Glutamatergic neuron (in vitro differentiated cells): ENCODE measurements at places on chromosomes 3 and 15. TPM values are rescaled to one million over a fixed set of nuclear protein-coding genes. Genes with fewer than 3 reads are reported as not detected.

- H3K27ac ChIP-seq = no peak overlapping the region
- no peaks in the 10 kb centered on the region for H3K36me3 ChIP-seq
- peaks cover 24% of the 10 kb centered on the region for H3K4me1 ChIP-seq
- H3K27me3 ChIP-seq = no peaks in the 10 kb centered on the region
- no peak overlapping the region for H3K4me3 ChIP-seq
- no peak for DNase-seq
These were observed 3.5 kb downstream of the TSEN2 start for GRCh38 chr3:12487786-12488185.

- no peak overlapping the region for H3K27ac ChIP-seq
- no peak for DNase-seq
- H3K36me3 ChIP-seq = no peaks in the 10 kb centered on the region
These were observed 5.7 kb downstream of the RAD54L2 start for GRCh38 chr3:51544011-51544775.

GRCh38 chr3:144521131-144521530, 549.5 kb downstream of the DIPK2A start:
- H3K36me3 ChIP-seq = no peaks in the 10 kb centered on the region
- peaks cover 2% of the 10 kb centered on the region for H3K4me1 ChIP-seq
- no peak overlapping the region for H3K4me3 ChIP-seq
- no peaks in the 10 kb centered on the region for H3K27me3 ChIP-seq

GRCh38 chr3:185330644-185331043, 32.3 kb upstream of the MAP3K13 start:
- no peak for DNase-seq
- H3K27ac ChIP-seq = no peak overlapping the region
- no peak overlapping the region for H3K4me3 ChIP-seq
- H3K27me3 ChIP-seq = no peaks in the 10 kb centered on the region
- no peaks in the 10 kb centered on the region for H3K4me1 ChIP-seq

GRCh38 chr3:141403576-141403975, 35.3 kb downstream of the ZBTB38 start:
- peaks cover 11% of the 10 kb centered on the region for H3K4me1 ChIP-seq
- no peak for DNase-seq
- no peak overlapping the region for H3K27ac ChIP-seq
- peaks cover 1% of the 10 kb centered on the region for H3K27me3 ChIP-seq
- no peaks in the 10 kb centered on the region for H3K36me3 ChIP-seq

DNA sequence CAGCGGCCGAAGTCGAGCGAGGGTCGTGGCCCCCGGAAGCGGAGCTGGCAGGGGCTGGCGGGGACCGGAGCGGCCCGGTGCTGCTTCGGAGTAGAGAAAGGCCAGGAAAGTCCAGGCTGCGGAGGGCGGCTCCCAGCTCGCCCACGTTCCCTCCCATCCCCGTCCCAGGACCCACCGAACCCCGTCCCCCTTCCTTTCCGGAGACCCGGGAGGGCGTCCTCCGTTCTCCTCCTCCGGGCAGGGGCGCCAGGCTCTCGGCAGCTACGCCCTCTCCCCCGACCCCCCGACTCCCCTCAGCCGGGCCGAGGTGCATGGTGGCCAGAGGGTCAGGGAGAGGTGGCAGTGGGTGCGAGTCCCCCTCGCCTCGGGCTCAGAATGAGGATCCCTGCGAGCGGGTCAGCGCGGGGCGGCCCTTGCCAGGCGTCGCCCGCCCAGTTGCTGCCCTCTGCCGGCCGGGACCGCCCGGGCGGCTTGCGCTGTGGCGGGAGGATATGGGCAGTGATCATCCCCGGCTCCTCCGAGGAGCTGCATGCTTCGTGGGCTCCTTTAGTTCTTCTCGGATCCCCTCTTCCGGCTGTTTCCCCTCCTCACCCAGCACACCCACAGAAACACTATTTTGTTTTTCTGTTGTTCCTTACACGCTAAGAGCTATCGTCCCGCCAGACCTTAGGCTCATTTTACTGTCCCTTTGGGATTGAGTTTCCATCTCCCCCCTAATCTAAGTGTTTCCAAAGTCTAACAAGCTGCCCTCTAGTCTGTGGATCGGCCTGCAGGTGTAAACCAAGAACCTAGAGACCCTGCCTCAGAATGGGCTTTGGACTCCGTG, 744 bp upstream of the ALDH1A2 start:
- H3K4me3 ChIP-seq = peak overlapping the region; percentile 63
- peaks cover 14% of the 10 kb centered on the region for H3K27me3 ChIP-seq
- H3K27ac ChIP-seq = no peak overlapping the region
- H3K36me3 ChIP-seq = no peaks in the 10 kb centered on the region

DNA sequence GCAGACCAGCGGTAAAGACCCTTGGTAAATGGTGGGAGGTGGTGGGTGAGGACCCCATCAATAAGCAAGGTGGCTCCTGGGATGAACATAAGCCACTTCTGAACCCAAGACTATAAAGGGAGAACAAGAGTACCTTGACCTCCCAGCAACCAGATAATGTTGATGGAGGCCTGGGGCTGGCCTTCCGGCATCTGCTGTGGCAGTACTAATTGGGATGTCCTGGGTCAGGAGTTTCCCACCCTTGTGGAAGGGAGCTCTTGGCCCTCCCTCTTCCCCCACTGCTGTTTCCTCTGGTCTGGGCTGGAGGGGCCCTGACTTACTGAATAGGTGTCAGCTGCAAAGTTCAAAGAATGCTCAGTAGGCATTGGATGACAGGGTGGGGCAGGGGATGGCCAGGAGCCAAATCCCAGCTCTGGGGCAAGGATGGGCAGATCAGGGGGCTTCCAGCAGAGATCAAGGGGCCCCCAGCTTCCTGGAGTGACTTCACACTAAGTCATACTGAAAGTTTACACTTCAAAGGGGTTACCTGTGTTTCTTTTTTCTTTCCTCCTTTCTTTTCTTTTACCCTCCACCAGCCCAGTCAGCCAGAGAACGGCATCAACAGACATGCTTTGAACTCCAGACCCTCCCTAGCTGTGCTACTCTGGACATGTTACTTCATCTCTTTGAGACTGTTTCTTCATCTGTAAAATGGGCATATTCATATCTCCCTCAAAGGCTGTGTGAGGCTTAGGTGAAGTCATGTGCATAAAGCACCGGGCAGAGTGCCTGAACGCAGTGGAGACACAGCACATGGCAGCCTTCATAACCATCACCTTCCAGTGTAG, 1.5 kb downstream of the RBP1 start:
- DNase-seq = no peak
- peak overlapping the region; percentile 94 for H3K27ac ChIP-seq
- peaks cover 28% of the 10 kb centered on the region for H3K27me3 ChIP-seq

DNA sequence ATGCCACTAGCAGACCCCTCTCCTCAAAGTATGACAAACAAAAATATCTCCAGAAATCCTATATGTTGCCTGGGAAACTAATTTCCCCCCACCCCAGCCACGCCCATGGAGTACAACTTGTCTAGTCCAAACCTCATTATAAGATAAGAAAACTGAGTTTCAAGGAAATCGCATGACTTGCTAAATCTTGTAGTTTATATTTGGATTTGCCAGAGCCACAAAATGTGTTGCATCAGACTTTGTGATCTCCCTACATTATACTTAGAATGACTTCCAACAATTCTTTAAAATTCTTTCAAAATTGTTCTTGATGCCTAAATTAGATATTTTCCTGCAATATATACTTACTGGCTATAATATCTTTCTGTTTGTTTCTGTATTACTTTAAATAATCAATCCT, 1034.4 kb downstream of the IGSF11 start:
- peaks cover 2% of the 10 kb centered on the region for H3K4me1 ChIP-seq
- no peak for DNase-seq
- H3K27me3 ChIP-seq = no peaks in the 10 kb centered on the region
- no peak overlapping the region for H3K27ac ChIP-seq
- H3K4me3 ChIP-seq = no peak overlapping the region

The REC114 gene
- not detected for total RNA-seq

DNA sequence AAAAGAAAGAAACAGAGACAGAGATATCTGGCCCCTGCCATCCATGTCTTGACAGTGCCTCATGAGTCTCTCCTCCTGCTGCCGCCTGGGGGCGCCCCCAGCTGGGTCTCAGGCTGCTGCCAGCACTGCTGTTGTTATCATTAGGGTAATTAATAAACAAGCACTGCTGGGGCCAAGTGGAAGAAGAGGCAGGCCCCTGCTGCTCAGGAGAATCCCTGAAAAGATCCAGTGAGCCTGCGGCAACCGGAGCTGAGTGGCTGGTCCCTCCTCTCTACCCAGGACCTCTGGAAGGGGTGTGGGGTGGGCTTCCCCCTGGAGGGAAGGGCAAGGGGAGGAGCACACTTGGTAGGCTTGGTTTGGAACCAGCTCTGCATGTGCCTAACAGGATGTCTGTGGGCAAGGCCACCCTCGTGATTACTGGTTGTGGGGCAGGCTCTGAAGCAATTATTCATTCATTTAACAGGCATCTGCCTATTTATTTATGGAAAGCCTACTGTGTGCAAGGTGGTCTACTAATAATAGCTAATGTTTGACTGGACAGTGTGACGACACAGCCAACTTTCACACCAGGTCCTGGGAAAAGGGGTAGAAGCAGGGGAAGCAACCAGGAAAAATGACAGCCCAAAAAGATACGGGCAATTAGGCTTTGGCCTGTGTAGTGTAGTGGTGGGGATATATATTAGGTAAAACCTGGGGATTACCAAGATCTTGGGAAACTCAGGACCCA, 1.2 kb upstream of the TYRO3 start:
- peak; percentile 81 for DNase-seq
- peaks cover 9% of the 10 kb centered on the region for H3K4me1 ChIP-seq
- peak overlapping the region; percentile 82 for H3K4me3 ChIP-seq

DNA sequence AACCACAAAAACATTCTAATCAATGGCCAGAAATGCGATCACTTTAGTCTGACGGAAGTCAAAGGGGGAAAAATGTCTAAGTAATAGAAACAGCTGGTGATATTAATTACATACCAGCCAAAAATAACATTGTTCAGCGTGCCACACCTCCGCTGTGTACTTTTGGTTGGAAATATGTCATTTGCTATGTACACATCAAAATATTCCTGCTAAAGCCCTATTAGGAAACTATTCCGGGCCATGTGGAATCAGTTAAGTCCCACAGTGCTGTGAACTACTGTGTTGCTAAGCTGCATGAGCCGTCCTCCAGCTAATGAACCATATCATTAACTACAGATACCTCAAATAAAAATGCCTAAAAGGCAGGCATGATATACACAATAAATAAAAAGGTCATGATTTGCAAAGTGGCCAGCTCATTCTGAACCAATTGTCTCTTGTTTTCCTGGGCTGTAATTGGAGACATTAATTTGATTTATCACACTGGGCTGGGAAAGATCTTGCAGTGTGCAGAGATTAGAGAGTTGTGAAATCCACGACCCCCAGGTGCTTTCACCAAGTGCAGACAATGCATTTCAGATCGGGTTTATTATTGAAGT, 200.5 kb upstream of the LRTM1 start:
- H3K27ac ChIP-seq = no peak overlapping the region
- DNase-seq = no peak
- no peaks in the 10 kb centered on the region for H3K27me3 ChIP-seq
- H3K4me1 ChIP-seq = peaks cover 10% of the 10 kb centered on the region

The EAF2 gene
- total RNA-seq = 1.4 TPM

GRCh38 chr3:76497636-76498035, 542.3 kb upstream of the ROBO2 start:
- H3K4me1 ChIP-seq = no peaks in the 10 kb centered on the region
- H3K27ac ChIP-seq = no peak overlapping the region
- H3K4me3 ChIP-seq = no peak overlapping the region
- no peaks in the 10 kb centered on the region for H3K27me3 ChIP-seq
- H3K36me3 ChIP-seq = no peaks in the 10 kb centered on the region

GRCh38 chr15:44918136-44918535, 38.4 kb upstream of the TERB2 start:
- H3K36me3 ChIP-seq = no peaks in the 10 kb centered on the region
- no peaks in the 10 kb centered on the region for H3K4me1 ChIP-seq
- H3K27ac ChIP-seq = no peak overlapping the region
- no peak overlapping the region for H3K4me3 ChIP-seq

- H3K4me1 ChIP-seq = no peaks in the 10 kb centered on the region
- no peaks in the 10 kb centered on the region for H3K36me3 ChIP-seq
- no peak overlapping the region for H3K27ac ChIP-seq
- no peak overlapping the region for H3K4me3 ChIP-seq
These were observed 308.2 kb downstream of the SOX2 start for GRCh38 chr3:182019926-182020325.

The P3H2 gene
- total RNA-seq = 28.6 TPM

The GOLGA6L9 gene
- 17.5 TPM for total RNA-seq

The P2RY12 gene
- not detected for total RNA-seq

GRCh38 chr3:63588895-63589294, 63.6 kb upstream of the SNTN start:
- H3K4me1 ChIP-seq = peaks cover 22% of the 10 kb centered on the region
- no peaks in the 10 kb centered on the region for H3K27me3 ChIP-seq
- H3K4me3 ChIP-seq = no peak overlapping the region

DNA sequence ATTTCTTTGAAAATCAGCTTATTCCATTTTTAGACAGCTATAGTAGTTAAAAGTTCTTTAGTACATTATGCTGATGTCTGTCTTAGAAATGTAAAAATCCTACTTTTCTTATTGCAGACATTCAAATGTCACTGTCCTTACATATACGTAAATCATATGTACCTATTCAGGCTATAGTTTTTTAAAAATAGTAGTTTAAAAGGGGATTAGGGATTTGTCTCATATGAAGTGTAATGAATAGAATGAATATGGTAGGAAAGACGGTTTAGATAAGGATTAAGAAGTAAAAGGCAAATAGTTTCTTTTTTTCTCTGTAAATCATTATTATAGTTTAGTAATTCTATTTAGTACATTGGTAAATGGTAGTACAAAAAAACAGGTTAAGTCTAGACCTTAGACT, 7.4 kb downstream of the DIPK2A start:
- peaks cover 11% of the 10 kb centered on the region for H3K36me3 ChIP-seq
- no peak overlapping the region for H3K27ac ChIP-seq

- DNase-seq = no peak
- no peaks in the 10 kb centered on the region for H3K27me3 ChIP-seq
- no peaks in the 10 kb centered on the region for H3K4me1 ChIP-seq
- no peak overlapping the region for H3K27ac ChIP-seq
- H3K36me3 ChIP-seq = no peaks in the 10 kb centered on the region
These were observed 145.7 kb upstream of the NPHP3 start for GRCh38 chr3:132867956-132868355.

GRCh38 chr3:106628407-106628806, 748.8 kb upstream of the CCDC54 start:
- peaks cover 2% of the 10 kb centered on the region for H3K27me3 ChIP-seq
- no peak for DNase-seq
- peaks cover 14% of the 10 kb centered on the region for H3K36me3 ChIP-seq
- H3K4me1 ChIP-seq = no peaks in the 10 kb centered on the region

DNA sequence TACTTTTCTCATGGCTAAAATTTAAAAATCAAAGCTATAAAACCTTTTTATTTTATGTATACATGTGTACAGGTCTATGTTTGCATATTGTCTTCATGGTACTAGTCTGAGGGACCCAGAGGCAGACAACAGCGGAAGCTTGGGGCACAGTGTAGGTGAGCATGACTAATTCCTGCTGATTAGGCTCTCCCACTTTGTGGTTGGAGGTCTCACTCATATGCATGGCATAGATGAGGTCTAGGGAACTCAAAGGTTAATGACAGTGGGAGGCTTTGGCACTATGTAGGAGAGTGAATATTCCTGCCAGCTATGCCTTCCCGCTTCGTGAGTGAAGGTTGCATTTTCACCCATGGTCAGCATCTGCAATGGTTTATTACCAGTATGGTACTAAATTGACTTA, 47.5 kb upstream of the AADACL2 start:
- H3K36me3 ChIP-seq = no peaks in the 10 kb centered on the region
- no peaks in the 10 kb centered on the region for H3K27me3 ChIP-seq
- no peak overlapping the region for H3K27ac ChIP-seq
- no peaks in the 10 kb centered on the region for H3K4me1 ChIP-seq
- H3K4me3 ChIP-seq = no peak overlapping the region

GRCh38 chr3:78427303-78427702, 1340.5 kb downstream of the ROBO1 start:
- H3K4me3 ChIP-seq = no peak overlapping the region
- DNase-seq = no peak
- no peaks in the 10 kb centered on the region for H3K36me3 ChIP-seq
- H3K27ac ChIP-seq = no peak overlapping the region
- no peaks in the 10 kb centered on the region for H3K4me1 ChIP-seq

The OR5H6 gene
- total RNA-seq = not detected
